Nasal cavity respiratory epithelium epithelial cell of viscerocranial mucosa (primary cell): ENCODE measurements at places on chromosomes 5 and 9. TPM values are rescaled to one million over a fixed set of nuclear protein-coding genes. Genes with fewer than 3 reads are reported as not detected.

PCDHAC1 gene
- total RNA-seq = 1.4 and 6.9 TPM in 2 replicates

KIAA1958 gene
- total RNA-seq = 2.7 and 3.7 TPM in 2 replicates

BTNL8 gene
- total RNA-seq = not detected in 2 replicates

GAS1 gene
- total RNA-seq = 0.34 and 3.8 TPM in 2 replicates

DOCK8 gene
- 0.34 and 1.3 TPM in 2 replicates for total RNA-seq

GHR gene
- 2.1 and 4.6 TPM in 2 replicates for total RNA-seq

ANKRD31 gene
- 0.21 and 0.34 TPM in 2 replicates for total RNA-seq

GDA gene
- total RNA-seq = 0.14 and 3.4 TPM in 2 replicates

CDO1 gene
- not detected in 2 replicates for total RNA-seq

IL13 gene
- not detected in 2 replicates for total RNA-seq

GLRA1 gene
- total RNA-seq = not detected in 2 replicates

SLC45A2 gene
- total RNA-seq = 0.14 TPM in 1 of 2 replicates, not detected in the other

SCGB3A2 gene
- total RNA-seq = not detected in 2 replicates

P4HA2 gene
- total RNA-seq = 119 and 355 TPM in 2 replicates

PRLR gene
- total RNA-seq = under 0.01 and 0.07 TPM in 2 replicates

GPR150 gene
- total RNA-seq = under 0.01 and 0.21 TPM in 2 replicates

SEMA6A gene
- 0.34 and 13.0 TPM in 2 replicates for total RNA-seq
